Activated naive CD4-positive, alpha-beta T cell treated with anti-CD3 and anti-CD28 coated beads, Interleukin-2, amount 50 U/mL, for 72 hours (primary cell): ENCODE measurements at places on chromosomes 5 and 9. TPM values are rescaled to one million over a fixed set of nuclear protein-coding genes. Genes with fewer than 3 reads are reported as not detected.

PLAC8L1 gene
- total RNA-seq: 0.88 TPM

ZFP2 gene
- 0.56 TPM for total RNA-seq

SAXO1 gene
- not detected for total RNA-seq

C9orf153 gene
- 0.59 TPM for total RNA-seq

SLCO6A1 gene
- not detected for total RNA-seq

SIL1 gene
- total RNA-seq: 29.7 TPM

LTC4S gene
- 1.1 TPM for total RNA-seq

SOHLH1 gene
- total RNA-seq: not detected

DNA sequence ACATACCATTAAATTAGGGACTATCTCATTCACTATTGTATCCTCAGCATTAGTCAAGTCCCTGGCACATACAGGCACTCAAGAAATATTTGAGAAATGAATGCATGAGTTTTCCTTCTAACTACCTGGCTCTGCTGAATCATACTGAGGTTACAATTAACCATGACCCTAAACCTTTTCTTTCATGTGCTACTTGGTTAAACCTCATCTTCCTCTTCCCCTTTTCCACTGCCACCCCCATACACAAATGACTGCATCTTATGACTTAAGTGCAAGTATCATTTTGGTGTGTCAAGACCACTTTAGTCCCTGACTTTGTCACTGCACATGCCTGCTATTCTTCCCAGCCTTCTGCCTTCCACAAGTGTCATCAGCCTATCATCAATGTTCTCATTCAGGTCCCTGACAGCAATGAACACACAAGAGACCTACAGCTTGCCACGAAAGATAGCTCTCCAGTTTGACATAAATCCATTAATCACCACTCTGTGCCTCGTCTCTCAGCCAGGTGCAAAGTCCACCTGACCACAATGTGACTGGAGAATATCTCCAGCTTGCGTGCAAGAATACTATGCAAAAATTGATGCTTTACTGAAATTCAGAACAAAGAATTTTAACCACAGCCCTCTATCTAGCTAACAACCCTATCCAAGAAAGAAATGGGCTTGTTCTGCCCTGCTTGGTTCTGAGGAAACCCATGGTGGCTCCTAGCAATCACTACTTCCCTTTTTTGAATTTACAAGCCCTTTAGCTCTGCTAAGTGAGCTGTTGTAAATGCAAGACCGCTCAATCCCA, 74.5 kb downstream of the MAPKAP1 start:
- peak; percentile 74 for DNase-seq

GRCh38 chr9:4594545-4594944, 67.5 kb upstream of the PLPP6 start:
- DNase-seq: no peak

- DNase-seq: no peak
Observed at GRCh38 chr9:132043708-132044107, 36.0 kb downstream of the MED27 start.

- no peak for DNase-seq
Observed at GRCh38 chr5:76525956-76526355, 97.2 kb downstream of the F2RL2 start.

DNA sequence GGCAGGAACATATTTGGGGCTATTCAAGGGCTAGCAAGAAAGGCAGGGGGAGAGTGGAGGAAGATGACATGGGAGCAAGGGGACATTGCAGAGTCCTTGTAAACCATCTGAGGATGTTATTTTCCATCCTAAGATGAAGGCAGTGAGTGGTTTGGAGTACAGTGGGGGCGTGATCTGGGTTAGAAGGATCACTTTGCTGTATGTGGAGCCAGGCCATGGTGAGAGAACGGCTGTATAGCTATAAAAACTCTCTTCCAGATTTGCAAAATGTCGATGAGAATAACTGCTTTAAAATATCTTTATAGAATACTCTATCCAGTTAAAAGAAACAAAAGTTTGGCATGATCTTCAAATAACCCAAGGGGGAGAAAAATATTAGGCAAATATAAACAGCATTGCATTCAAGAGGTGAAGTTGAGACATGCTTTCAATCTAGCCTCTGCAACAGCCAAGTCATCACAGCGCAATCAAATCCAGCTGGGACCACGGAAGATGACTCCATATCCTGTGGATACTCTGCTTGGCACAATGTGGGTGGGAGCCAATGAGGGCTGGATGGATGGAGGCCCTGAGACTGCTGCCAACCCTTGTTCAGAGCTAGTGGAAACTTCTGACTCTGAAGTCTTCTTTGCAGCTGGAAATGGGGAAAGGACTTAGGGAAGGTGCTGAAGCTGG, 111.5 kb upstream of the BASP1 start:
- DNase-seq: no peak

DNA sequence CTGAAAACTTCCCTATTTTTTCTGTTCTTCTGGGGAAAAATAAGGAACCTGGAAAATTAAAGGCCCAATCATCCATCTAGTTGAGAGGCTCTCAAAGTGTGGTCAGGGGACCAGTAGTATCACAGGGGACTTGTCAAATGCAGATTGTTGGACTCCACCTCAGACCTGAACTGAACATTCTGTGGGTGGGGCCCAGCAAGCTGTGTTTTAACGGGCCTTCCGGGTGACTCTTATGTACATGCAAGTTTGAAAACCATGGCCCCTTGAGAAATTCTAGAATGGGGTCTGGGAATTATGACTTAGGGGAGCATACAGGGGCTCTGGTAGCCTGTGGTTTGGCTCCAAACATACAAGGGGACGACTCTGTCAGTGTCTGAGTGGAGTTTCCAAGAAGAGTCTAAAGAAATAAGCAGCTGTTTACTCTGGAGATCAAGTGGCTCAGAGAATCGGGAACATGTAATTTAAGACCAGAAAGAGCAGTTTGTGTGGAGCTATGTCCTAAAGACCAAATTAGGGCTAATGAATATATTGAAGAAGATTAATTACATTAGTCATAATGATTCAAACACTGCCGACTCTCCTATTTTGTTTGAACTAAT, 177.4 kb downstream of the SLC28A3 start:
- DNase-seq: no peak

DNA sequence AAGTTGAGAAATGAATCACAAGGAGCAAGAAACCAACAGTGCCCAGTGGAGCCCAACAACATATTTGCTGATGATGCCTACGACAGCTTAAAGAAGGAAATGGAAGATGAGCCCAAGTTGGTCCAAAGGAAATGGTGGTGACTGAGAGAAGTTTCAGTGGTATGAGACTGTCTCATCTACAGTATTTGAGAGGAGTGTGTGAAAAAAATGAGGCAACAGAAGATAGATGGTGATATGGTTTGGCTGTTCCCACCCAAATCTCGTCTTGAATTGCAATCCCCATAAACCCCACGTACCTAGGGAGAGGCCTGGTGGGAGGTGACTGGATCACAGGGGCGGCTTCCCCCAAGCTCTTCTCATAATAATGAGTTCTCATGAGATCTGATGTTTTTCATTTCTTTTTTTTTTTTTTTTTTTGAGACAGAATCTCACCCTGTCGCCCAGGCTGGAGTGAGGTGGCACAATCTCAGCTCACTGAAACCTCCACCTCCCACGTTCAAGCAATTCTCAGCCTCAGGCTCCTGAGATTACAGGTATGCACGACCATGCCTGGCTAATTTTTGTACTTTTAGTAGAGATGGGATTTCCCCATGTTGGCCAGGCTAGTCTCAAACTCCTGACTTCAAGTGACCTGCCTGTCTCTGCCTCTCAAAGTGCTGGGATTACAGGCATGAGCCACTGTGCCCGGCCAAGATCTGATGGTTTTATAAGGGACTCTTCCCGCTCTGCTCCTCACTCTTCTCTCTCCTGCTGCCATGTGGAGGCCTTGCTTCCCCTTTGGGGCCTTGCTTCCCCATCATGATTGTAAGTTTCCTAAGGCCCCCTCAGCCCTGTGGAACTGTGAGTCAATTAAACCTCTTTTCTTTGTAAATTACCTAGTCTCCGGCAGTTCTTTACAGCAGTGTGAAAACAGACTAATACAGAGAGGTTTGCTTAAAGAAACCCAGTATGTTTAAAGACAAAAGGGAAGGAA, 30.2 kb downstream of the EFCAB9 start:
- peak; percentile 45 for DNase-seq

- DNase-seq: no peak
Observed at GRCh38 chr5:151085517-151086041, 4.7 kb upstream of the TNIP1 start.

DNA sequence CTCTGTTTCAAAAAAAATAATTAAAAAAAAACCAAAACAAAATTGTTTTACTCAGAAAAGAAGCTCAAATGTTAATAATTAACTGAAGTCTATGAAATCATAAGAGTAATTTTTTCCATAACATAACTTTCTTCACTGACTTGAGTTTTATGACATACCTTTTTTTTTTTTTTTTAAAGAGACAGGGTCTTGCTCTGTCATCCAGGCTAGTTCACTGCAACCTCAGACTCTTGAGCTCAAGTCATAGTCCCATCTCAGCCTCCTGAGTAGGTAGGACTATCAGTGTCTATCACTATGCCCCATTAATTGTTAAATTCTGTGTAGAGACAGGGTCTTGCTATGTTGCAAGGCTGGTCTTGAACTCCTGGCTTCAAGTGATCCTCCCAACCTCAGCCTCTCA, 21.9 kb downstream of the SAR1B start:
- no peak for DNase-seq

DNA sequence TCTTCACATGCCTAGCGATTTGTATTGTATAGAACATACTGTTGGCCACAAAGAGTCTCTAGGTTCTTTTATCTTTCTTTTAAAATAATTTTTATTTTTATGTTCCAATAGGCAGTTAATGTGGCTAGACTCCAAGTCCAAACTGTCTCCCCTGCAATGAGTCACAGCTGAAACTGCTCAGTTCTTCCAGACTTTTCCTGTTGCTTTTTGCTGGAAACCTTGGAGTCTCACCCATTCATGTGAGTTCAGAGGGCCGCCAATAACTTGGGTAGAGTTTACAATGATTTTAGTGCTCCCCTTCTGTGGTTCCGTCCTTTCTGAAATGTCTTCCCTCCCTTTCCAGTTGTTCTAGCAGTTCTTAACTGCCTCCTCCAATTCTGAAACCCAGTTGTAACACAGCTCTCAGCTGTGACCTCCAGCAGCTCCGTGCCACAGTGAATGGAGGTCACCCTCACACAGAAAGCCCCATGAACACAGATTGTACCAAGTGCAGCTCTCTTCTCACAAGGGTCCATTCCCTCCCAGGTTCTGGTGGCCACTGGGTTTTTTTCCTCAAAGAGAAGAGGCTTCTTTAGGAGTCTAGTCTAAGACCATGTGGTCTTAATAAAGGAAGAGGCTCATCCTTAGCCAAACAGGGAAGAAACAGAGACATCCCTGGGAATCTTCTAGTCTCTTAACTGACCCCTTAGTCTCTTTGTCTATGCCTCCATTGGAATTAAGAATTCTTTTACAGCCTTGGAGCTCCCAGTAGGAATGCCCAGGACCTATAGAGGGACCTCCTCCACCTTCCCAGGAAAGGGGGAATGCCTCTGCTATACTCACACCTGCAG, 198.5 kb downstream of the SPOCK1 start:
- DNase-seq: no peak

DNA sequence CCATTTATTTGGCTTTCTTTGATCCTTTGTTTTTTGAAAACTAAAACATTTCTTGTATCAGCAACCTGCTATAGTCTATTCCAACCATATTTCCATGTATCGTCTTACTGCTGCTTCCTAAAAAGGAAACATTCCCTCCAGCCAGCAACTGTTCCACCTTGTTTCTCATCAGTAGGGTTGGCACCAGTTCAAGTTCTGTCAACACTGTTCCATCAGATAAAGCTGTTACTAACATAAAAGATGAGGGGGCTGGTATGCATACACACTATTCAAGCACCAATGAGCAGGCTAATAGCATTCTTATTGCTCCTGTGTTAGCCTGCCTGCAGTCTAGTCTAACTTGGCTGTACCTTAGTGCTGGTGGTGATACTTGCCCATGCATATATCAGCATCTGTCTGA, 178.3 kb downstream of the CWC27 start:
- no peak for DNase-seq

GRCh38 chr9:119026120-119026519, 343.1 kb downstream of the BRINP1 start:
- DNase-seq: no peak

- DNase-seq: no peak
Observed at GRCh38 chr9:93181672-93182435, 2.1 kb upstream of the WNK2 start.

DNA sequence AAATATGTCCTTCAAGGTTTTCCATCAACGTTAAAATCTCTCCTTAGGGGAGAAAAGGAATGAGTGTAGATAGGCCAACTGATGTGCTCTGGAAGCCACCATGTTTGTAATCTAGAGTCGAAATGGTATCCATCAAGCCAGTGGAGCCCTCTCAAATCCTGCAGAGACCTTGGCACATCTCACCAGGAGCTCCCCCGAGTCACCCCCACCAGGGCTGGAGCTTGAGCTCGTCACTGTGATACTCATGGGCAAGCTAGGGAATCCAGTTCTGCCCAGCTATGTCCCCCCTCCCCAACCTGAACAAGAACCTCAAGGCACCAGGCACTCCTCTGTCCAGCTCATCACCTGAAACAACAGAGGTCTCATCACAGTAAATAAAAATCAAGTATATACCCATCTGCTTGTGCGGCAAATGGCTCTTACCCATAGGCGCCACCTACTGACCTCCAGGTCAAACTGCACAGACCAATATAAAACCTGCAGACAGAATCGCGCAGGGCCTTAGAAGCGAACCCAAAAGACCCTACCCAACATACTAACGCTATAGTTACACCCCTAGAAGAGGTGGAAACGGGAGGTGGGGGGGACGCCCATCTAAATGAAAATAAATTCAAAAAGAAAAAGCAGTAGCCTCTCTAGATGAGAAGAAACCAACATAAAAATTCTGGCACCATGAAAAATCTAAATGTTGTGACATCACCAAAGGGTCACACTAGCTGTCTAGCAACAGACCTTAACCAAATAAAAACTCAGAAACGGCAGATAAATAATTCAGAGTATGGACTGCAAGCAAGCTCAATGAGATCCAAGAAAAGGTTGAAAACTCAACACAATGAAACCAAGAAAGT, 75.0 kb downstream of the TTC39B start:
- DNase-seq: peak; percentile 16

DNA sequence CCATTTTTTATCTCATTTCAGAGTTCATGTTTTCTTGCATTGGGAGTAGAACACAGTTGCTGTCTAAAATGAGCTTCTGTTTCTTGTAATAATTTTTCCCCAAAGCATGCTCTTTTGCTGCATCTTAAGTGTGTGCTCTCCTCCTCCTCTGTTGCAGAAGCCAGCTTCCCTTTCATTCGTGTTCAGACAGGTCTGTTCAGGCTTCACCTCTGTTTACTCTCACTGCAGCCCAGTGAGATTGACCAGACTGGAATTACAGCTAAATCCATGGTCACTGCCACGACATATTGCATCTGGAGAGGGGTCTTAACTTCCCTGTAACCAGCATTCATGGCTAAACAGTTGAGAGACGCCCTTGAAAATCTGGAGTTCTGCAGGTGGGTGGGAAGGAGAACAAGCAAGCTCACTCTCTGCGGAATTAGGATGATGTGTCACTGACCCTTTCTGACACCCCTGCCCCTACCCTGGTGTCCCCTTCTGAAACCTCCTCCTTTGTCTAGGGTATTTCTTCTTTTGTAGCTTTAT, 223.2 kb downstream of the FSTL4 start:
- DNase-seq: no peak

DNA sequence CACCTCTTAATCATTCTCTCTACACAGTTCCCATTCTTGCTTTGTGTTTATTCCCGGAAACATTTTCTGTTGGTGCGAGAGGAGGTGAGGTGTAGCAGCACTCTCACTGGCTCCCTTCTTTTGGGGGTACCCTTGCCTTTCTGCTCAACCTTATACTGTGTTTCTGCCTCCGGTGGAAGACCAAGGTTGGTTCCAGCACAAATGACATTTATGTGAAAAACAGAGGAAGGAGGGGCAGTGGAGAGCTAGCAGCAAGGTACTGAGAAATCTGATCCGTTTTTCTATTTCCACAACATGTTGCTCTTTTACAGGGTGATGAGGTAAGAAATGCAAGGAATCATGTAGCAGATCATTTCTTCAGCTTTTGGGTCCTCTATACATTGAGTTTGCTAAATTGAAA, 648.0 kb upstream of the DMAC1 start:
- no peak for DNase-seq
